D721Med (cell line): ENCODE measurements at places on chromosomes 4 and X.

- DNase-seq: peak; percentile 55
Measured at GRCh38 chrX:154486396-154487207, at the start of gene UBL4A. Gene UBL4A, minus strand, starts transcription at chrX:154486615. Its CDS starts 31 bp downstream, at chrX:154486584.

DNA sequence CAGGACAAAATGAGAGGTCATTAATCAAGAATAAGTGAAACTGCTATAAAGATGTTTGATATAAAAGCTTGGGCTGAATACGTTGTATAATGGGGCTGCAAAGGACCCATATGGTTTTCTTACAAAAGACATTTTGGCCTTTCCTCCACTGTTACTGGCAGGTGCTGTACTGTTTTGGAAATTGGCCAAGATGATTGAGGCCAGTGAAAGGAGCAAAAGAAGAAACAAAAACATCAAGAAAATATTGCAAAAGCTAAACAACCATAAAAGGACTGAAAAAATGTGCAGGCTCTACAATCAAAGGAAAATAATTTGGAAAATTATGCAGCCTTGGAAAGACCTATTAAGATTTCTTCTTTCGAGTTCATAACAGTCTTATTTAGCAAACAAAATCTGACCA, 222.2 kb upstream of the PPP1R2C start:
- DNase-seq: no peak

- no peak for DNase-seq
Measured at GRCh38 chrX:152428120-152428519, 23.0 kb downstream of the GABRA3 start.

DNA sequence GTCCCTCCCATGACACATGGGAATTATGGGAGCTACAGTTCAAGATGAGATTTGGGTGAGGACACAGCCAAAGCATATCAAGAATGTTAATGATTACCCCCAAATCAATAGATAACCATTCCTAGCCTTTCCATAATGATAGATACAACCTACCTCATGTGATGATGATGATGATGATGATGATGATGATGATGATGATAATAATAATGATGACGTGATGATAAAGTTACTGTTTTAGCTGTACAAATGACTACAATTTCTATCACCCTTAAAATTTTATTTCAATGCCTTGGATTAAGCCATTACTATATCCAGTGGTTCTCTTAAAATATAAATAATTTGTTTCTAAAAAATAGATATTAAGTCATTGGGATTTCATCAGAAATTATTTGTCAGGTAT, 55.2 kb upstream of the NLGN4X start:
- no peak for DNase-seq

GRCh38 chrX:11386001-11386523, 92.8 kb downstream of the AMELX start:
- DNase-seq: no peak

DNA sequence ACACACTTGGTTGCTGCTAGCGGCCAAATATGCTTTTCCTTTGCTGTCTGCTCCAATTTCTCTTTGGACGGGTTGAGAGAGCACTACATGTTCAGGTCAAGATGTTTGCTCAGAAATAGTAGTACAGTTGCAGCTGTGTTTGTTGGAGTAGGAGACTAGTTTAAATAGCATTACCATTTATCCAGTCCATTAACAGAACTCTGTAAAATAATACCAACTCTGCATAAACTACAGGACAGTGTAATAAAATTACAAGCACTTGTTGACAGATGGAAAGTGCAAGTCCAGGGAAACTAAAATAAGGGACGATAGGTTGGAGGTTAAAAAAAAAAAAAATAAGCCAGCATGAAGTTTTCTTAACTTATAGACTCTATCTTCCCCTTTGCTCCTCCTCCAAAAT, 20.2 kb downstream of the SLIT2 start:
- no peak for DNase-seq

DNA sequence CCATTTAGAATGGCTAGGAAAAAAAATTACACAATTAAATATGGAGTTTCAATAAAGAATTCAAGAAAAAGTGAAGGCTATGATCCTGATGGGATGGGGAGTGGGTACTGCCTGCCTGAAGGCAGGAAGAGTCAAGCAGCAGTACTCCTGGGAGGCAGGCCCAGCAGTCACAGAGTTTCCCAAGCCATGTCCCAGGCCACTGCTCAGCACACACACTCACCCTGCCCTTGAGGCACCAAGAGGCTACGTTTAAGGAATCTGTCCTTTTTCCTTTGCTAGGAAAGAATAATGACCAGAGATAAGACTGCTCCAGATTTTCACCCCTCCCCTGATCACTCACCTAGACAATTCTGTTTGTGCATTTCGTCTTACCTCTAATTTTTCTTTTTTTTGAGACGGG, 30.2 kb downstream of the MAP7D3 start:
- no peak for DNase-seq
